ENCODE measurements at places on chromosomes 16 and 17.

DNA sequence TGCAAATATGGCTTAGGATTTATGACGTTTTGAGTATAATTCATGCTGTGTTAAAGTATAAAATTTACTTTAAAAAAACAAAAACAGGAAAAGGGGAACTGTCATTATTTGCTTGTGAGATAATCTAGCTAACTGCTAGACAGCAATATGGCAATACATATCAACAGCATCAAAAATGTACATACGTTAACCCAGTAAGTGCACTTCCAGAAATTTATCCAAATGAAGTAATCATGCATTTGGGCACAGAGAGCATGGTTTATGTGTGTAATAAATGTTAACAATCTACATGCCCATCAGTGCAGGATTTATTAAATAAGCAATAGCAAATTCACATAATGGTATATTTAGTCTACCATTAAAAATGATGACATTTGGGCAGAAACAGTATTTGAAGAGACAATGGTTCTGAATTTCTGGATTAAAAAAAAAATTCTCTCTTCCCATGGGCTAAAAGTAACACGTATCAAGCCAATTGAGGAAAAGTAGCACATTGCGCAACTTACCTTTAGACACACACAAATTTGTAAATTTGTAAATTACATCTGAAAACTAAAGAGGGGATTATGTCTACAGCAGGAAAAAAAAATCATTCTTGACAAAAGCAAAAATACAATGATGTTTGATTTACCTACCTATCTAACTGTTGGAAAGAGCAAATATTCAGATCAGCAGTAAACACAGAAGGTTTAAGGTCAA lies 80.2 kb downstream of the CACNG1 start:
- no peak for DNase-seq

- no peak for DNase-seq
Observed at GRCh38 chr16:50980666-50981065, 170.4 kb downstream of the SALL1 start.

DNA sequence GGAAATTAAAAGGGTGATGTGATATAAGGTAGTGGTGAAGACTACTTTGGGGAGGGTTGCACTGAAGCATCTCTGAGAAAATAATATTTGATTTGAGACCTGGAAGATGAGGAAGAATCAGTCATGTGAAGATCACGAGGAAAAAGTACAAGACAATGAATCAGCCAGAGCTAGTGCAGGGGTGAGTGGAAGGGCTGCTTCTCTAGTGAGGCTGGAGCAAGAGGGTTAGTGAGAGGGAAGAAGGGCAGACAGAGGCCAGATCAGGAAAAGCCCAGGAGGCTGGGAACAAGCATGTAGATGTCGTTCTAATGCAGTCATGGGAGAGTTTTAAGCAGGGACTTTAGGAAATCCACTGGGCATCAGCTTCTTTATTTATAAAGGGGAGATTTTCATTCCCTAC lies 504.2 kb upstream of the SALL1 start:
- no peak for DNase-seq

- no peak for DNase-seq
Observed at GRCh38 chr17:9290226-9290613, 268.9 kb downstream of the NTN1 start.

DNA sequence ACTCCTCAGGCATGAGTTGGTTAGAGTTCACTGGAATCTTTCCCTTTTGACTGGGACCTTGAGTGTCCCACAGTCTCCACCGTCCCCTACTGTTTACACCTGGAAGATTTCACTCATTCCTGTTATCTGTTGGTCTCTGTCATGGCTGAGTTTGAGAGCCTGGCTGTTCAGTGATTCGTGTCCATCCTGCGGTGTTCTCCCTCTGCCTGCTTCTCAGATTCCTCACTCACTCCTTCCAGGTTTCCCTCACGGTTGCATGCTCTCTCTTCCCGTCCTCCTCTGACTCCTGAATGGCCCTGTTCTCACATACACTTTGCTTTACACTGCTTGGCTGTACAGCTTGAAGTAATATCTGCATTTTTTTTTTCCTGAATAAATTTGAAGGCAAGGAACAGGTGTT lies 24.5 kb downstream of the OR1D5 start:
- DNase-seq: no peak

- DNase-seq: no peak
Observed at GRCh38 chr16:89198417-89199240, 1.7 kb downstream of the SLC22A31 start.

- DNase-seq: no peak
Observed at GRCh38 chr16:68233835-68234187, 2.1 kb downstream of the ESRP2 start.

DNA sequence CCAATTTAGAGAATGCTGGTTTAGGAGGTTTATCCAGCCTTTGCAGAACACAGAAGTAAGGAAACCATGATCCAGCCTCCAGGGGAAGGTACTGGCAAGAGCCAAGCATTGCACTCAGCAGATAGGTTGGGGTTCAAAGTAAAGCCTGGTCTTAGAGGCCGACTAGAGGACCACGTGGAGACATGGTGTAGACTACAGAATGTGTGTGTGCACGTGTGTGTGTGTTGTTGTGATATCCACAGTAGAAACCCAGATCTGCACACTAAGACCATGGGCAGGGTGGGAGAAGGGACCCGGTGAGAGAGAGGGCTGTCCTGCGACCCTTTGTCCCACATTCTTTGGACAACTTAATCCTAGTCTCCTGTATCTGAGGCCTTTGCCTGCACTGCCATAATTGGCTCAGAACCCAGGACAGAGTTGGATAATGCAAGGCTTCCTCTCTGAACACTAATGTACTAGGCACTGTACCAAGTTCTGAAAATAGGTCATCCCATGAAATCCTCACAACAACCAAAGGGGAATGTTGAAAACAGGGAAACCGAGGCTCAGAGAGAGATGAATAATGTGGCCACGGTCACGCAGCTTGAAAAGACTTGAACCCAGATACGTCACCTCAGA lies 325.1 kb upstream of the HSBP1 start:
- DNase-seq: no peak

DNA sequence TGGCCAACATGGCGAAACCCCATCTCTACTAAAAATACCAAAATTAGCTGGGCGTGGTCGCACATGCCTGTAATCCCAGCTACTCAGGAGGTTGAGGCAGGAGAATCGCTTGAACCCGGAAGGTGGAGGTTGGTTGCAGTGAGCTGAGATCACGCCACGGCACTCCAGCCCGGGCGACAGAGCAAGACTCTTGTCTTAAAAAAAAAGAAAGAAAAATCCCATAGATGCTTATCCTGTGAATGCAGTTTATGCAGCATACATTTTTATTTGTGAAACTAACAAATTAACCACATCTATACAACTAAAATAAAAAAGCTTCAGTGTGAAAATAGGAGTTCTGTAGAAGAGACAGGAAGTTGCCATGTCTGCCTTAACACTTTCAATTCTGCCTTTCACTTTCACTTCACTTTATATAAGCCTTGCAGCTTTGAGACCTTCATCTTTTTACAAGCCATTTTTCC lies 7.1 kb downstream of the IGSF6 start:
- peak; percentile 34 for DNase-seq

- no peak for DNase-seq
Observed at GRCh38 chr16:54696522-54696921, 234.1 kb upstream of the IRX5 start.

DNA sequence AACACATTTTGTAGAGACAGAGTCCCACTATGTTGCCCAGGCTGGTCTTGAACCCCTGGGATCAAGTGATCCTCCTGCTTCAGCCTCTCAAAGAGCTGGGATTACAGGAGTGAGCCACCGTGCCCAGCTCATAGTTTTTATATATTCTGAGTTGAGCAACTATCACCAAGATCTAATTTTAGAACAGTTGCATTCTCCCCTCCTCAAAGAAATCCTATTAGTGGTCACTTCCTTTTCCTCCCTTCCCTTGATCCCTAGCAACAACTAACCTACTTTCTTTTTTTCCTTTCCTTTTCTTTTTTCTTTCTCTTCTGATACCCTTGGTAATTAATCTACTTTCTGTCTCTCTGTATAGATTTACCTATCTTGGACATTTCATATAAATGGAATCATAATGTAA lies 61.5 kb upstream of the B4GALNT2 start:
- no peak for DNase-seq

GRCh38 chr16:11134722-11135463 lies 121.1 kb downstream of the SOCS1 start:
- no peak for DNase-seq

GRCh38 chr16:89801800-89802199 lies 14.6 kb downstream of the FANCA start:
- DNase-seq: peak; percentile 75

GRCh38 chr16:31200821-31201568 lies 1.6 kb downstream of the PYCARD start:
- no peak for DNase-seq

DNA sequence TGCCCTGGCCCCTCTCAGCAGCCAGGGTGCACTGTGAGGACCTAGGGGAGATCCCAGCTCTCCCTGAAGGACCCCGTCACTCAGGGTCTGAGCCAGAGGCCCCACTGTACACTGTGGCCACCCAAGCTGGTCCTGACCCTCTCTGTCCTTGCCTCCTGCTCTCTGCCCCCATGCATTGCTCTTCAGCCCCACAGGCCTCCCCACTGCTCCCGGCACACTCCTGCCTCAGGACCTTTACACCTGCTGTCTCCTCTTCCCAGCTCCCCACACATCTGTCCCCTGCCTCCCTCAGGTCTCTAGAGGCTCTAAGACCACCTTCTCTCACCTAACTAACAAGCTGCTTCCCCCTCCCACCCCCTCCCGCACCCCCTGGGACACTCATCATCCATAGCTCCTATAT lies 12.9 kb upstream of the RAI1 start:
- DNase-seq: no peak

- DNase-seq: no peak
Observed at GRCh38 chr16:13921328-13921727, 1.4 kb downstream of the ERCC4 start.

GRCh38 chr17:45812102-45812501 lies 28.0 kb downstream of the CRHR1 start:
- DNase-seq: no peak

DNA sequence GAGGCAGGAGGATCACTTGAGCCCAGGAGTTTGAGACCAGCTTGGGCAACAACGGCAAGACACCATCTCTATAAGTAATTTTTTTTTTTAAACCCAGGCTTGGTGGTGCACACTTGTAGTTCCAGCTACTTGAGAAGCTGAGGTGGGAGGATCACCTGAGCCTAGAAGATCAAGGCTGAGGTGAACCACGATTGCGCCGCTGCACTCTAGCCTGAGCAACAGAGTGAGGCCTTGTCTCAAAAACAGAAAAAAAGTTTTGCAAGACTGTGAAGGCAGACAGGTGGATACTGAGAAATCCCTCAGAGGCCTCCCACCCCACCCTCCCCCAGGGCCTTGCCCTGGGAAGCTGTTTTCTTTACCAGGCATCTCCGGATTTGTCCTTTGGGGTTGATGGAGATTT lies 125.4 kb downstream of the MGAT5B start:
- no peak for DNase-seq

- DNase-seq: no peak
Observed at GRCh38 chr17:51992864-51993416, 165.6 kb downstream of the CA10 start.

- DNase-seq: peak; percentile 89
Observed at GRCh38 chr17:9259419-9259818, 238.1 kb downstream of the NTN1 start.

- no peak for DNase-seq
Observed at GRCh38 chr17:72125742-72126141, 4.9 kb downstream of the SOX9 start.

GRCh38 chr16:62869837-62870236 lies 833.6 kb upstream of the CDH8 start:
- DNase-seq: no peak

DNA sequence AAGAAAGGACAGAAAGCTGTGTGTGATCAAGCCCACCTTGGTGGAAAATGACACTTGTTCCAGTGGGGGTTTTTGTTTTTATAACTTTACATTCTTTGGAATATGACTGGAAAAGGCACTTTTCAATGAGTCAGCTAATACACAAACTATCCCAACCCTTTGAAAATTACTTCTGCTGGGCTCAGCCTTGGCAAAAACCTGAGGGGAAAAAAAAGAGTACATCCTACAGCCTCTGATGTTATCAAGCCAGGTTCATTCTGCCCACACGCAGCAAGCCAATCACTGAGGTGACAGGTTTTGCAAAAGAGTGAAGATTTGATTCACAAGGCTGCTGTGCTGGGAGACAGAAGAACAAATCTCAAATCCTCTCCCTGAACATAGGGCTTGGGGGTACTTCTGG lies 484.5 kb upstream of the ERCC4 start:
- DNase-seq: no peak

GRCh38 chr17:38733982-38734973 lies 4.1 kb downstream of the CISD3 start:
- no peak for DNase-seq

DNA sequence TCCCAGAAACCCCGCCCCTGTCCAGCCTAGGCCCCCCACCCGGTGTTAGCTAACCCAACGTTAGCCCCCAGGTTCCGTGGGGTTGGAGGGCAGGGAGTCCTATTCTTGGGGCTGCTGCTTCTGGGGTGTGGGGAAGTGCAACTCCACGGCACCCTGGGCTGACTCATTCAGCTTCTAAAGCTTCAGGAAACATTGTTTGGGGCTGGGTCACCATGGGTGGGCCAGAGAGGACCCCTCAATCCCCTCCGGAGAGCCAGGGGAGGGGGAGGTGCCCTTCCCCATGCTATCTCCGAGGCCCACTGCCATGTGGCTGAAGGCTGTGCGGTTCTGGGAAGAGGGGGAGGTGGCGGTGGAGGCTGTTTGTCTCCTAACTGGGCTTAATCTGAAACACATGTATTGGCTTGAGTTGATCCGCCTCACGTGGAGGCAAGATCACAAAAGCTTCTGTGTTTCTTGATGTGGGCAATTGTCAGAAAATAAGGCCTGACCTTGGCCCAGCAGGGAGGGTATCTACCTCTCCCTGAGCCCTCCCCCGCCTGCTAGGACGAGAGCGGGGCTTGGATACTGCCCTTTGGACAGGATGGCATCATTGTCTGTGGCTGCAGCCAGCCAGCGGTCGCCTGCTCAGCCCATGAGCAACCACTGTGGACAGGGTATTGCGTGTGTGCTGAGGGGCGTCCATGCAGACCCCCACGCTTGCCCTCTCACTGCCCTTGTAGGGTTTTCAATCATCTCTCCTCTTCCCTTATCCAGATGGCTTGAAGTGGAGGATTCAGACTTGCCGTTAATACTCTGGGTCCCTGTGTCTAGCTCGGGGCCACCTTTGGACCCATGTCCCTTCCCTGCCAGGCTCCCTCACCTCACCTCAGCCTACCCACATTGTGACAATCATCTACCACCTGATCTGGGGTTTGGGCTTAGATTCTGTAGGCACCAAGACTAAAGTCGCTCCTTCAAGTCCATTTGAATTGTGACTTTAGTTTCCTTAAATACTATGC lies 1.3 kb downstream of the SERPINF1 start:
- no peak for DNase-seq

Measured in dermis microvascular lymphatic vessel endothelial cell (primary cell).